ENCODE measurements at places on chromosomes 1 and 21.

DNA sequence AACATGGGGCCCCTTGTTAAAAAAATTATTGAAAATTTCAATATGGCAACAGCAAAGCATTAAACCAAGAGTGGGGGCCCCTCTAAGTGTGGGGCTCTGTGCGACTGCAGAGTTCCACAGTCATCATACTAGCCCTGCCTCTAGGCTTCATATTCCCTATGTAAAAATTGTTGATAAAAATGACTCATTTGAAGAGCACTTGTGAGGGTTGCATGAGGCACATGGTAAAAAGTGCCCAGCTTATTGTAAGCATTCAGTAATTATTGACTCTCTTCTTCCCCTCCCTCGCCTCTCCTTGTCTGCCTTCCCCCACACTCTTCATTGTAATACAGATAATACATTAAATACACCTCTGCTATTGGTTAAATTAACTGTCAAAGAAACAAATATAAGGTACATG lies 86.7 kb upstream of the PTBP2 start:
- DNase-seq = no peak

DNA sequence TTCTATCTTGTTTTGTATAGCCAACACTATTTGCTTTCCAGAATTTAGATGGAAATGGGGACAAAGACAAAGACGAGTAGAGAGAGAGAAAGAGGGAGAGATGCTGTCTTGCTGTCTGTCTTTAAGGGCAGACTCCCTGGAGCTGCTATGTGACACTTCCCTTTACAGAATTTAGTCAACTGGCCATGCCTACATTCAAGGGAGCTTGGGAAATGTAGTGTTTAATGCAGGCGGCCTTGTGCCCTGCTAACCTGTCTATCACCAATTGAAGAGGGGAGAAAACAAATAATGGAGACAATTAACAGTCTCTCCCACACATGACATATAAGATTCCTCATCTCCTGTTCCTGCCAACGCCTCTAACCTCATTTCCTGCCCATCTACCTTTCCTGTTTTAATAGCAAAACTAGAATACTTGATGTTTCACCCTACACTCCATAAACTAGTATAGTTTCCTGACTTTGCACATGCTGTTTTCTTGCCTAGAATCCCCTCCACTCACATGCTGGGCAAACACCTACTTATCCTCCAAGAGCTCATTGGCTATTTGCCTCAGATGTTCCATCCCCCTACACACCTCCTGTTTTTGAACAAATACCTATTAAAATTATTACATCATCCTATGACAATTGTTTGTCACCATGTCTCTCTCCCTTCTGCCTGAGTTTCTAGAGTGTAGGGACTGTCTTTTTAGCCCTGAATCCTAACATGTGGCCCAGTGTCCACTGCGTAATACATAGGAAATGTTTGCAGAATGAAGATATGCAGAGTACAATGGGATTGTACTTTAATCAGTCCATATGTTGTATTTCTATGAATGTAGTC lies 117.2 kb downstream of the SLC25A24 start:
- DNase-seq = no peak

DNA sequence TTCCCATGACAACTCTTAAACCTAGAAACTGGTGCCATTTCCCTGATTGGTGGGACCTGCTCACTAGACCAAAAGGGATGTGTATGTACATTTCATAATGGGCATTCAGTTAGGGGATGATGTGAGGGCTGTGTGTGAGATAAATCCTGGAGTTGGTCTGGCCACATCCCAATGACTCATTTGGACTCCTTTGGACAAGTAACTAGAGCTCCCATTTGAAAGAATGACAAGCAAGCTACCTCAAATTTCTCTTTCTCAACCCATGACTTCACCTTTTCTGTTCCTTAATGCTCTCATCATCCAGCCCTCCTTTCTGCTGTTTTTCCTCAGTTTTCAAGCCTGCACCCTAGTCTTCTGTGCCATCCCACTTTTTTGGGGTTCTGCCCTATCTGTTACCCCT lies 27.9 kb downstream of the EBNA1BP2 start:
- DNase-seq = no peak

GRCh38 chr1:94731891-94732290 lies 88.3 kb upstream of the SLC44A3 start:
- no peak for DNase-seq

DNA sequence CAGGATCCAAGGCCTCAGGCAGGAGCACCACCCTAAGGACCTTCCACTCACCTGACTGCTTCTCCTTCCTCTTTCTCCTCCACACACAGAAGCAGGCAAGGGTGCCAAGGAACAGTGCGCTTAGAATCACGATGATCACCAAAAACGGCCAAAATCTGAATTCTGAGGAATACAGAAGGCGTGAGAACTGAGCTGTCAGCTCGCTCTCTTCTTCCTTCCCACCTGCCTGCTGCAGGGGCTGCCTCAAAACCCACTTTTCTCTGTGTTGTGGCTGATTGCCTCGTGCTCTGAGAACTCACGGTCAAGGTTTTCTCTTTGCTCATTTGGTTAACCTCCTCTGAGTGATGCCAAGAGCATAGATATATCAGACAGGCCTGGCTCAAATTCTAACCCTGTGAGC lies 23.8 kb downstream of the CD244 start:
- peak; percentile 27 for DNase-seq

- DNase-seq = no peak
Measured at GRCh38 chr1:53740621-53741105, 1.7 kb upstream of the GLIS1 start.

DNA sequence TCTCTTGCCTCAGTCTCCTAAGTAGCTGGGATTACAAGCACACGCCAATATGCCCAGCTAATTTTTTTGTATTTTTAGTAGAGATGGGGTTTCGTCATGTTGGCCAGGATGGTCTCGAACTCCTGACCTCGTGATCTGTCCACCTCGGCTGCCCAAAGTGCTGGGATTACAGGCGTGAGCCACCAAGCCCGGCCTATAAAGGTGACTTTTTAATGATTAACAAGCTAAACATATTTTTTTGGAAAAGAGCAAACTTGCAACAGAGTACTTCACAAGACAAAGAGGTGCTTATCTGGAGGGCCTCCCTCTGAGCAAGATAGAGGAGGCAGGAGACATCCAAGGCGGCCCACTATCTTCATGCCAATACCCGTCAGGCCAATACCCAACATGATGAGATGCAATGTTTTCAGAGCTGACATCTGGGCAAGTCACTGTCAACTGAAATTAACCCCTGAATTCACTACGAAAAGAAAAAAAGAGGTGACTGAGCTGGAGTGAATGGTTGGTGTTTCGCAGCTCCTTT lies 10.5 kb downstream of the BCAR3 start:
- peak; percentile 48 for DNase-seq

DNA sequence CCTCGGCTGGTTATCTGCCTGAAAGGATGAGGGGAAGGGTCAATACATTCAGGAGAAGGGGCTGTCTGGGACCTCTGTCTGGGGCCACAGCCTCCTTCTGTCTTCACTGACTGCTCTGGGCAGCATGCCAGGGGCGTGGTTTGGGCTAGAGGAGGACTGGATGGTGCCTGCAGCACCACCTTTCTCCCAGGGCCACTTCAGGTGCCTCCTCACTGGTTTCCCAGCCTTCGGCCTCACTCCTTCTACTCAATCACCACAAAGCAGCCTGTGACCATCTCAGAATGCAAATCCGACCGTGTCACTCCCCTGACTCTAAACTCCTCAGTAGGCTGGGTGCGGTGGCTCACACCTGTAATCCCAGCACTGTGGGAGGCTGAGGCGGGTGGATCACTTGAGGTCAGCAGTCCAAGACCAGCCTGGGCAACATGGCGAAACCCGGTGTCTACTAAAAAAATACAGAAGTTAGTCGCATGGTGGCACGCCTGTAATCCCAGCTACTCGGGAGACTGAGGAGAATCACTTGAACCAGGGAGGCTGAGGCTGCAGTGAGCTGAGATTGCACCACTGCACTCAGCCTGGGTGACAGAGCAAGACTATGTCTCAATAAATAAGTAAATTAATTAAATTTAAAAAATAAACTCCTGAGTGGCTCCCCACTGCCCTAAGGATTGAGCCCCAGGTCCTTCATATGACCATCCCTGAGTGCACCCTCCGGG lies 50.1 kb upstream of the ECE1 start:
- no peak for DNase-seq

GRCh38 chr1:82979593-82980236 lies 1019.2 kb downstream of the TTLL7 start:
- DNase-seq = no peak

DNA sequence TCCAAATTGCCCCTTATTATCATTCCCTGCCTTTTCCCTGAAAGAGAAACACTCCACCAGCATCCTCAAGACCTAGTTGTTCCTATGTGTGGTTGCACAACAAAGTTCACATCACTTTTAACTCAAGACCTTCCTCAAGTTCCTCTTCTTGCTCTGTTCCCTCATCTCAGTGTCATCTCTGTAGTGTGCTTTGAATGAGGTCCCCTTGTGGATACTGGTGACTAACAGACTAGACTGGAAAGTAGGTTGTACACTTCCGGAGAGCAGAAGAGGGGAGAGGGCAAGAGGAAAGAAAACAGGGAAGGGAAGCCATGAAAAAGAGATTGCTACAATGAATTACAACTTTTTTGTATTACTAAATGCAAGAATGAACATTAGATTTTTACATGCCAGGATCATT lies 853.8 kb downstream of the USP25 start:
- no peak for DNase-seq

GRCh38 chr21:45361033-45361997 lies 43.6 kb upstream of the COL18A1 start:
- no peak for DNase-seq

DNA sequence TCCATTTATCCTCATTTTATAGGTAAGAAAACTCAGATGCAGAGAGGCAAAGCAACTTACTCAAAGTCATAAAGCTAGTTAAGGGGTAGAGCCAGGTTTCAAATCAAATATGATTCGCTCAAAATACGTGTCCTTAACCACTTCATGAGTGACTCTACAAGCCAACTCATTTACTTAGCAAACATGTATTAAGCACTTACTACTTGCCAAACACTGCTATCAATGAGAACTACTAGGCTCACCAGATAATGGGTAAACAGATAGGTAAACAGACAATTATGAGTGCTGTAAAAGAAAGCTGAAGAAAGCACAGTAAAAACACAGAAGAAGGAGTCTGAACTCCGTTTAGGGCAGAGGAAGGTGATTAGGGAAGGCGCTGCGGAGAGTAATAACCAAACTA lies 65.9 kb downstream of the WDR64 start:
- DNase-seq = no peak

DNA sequence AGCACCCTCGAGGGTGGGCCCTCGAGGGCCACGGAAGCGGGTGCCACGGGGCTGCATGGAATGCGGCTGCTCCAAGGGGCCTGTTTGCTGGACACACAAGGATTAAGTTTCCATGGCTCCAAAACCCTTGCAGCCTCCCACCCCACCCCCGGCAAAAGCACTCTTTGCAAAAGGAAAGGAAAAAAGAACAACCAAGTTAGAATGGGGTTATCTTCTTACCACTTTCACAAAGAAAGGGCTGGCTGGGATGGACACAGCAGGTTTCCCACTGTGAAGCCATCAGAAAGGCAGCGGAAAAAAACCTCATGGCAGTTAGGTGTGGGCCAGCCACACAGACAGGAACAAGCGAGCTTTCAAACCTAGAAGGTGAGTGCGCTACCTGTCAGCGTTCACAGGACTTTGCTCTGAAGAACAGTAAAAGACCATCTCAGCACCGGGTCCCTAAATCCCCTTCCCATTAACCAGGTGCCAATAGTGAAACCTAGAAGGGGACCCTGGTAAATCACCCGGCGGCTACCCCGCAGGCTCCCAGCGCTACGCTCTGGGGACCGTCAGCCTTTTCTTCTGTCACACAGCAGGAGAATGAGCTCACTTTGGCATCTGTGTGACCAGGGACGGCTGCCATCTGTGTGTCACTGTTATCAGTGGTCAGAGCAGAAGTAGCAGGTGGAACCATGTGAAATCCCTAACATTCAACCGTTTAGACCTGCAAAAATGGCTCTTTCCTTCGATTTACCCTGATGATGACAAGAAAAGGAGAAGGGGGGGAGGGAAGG lies 93.0 kb downstream of the SIM2 start:
- no peak for DNase-seq

DNA sequence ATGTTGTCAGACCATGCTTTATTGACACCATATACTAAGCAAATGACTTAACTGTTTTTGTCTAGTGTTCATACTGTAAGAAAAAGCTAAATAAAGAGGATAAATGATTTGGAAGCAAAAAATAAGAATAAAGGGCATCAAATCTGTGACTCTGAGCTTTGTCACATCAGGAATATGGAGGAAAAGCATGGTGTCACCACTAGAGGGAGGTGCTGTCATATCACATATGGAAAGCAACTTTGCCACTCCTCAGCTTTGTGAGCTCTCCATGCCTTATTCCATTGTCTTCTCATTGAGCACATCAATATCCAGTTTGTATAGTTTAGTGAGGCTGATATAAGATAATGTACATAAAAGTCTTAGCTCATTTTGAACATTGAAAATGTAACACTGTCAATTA lies 20.8 kb upstream of the GBP1 start:
- DNase-seq = peak; percentile 52

DNA sequence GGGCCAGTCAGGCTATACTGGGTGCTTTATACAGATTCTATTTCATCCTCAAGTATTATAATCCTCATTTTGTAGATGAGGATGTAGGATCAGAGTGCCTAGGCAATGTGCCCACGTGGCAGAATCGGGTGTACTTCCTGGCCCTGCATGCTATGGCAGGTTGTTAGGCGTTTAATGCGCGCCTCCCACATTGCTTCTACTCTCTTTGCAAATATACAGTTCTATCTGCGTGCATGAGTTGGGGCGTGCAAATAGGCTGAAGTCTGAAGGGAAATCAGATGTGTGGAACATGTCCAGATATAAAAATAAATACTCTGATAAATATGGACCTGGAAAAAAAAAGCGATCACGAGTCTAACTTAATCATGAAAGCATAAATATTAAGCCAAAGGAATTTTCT lies 194.7 kb upstream of the FMN2 start:
- DNase-seq = no peak

DNA sequence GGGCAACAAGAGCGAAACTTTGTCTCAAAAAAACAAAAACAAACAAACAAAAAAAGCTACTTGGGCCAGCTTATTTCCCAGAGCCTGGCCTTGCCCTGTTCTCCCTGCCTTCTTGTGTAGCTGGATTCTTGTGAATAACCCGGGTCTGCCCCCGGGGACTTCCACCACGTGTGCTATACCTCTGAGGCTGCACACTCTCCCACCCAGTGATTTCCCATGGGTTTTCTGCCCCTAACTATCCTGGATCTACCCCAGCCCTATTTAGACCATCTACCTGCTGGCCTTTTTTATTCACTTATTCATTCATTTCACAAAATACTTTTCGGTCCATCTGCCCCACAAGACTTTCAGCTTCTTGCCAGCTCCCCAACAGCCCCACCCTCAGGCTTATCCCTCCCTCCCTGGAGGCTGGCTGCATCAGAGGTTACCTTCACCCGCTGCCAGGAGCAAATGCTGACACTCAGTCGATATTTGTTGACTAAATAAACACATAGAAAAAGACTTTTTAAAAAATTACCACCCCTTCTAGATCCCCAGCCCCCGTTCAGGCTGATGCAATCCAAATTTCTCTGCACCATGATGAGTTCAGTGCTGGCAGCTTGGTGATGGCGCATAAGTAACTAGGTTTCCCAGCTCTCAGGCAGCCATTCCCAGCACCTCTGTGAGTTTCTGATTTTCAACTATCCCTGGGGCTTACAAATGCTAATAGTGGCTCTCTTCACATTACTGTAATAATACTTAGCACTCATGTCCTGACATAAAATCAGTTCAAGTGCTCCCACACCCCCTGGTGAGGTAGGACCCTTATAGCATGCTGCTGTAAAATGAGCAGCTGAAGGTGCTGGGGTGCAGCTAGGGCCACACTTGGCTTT lies 30.7 kb upstream of the TARBP1 start:
- DNase-seq = no peak
